Mammary epithelial cell (primary cell): ENCODE measurements at places on chromosomes 2 and 18. TPM values are rescaled to one million over a fixed set of nuclear protein-coding genes. Genes with fewer than 3 reads are reported as not detected.

The CYS1 gene
- total RNA-seq = 3.5 TPM

The TNFRSF11A gene
- total RNA-seq = 1.6 and 6.1 TPM in 2 replicates

The IL1R2 gene
- 1.0 and 3.1 TPM in 2 replicates for total RNA-seq

The SERPINB12 gene
- total RNA-seq = not detected

The PRKD3 gene
- 40.6 and 43.0 TPM in 2 replicates for total RNA-seq

The NEB gene
- total RNA-seq = under 0.01 TPM

The CD8B gene
- total RNA-seq = not detected

The RTP5 gene
- total RNA-seq = not detected in 2 replicates

The C1D gene
- total RNA-seq = 22.7 TPM
